ENCODE measurements at places on chromosomes 16 and 17.

- DNase-seq = no peak
Observed at GRCh38 chr17:45749831-45750335, 34.2 kb upstream of the CRHR1 start.

DNA sequence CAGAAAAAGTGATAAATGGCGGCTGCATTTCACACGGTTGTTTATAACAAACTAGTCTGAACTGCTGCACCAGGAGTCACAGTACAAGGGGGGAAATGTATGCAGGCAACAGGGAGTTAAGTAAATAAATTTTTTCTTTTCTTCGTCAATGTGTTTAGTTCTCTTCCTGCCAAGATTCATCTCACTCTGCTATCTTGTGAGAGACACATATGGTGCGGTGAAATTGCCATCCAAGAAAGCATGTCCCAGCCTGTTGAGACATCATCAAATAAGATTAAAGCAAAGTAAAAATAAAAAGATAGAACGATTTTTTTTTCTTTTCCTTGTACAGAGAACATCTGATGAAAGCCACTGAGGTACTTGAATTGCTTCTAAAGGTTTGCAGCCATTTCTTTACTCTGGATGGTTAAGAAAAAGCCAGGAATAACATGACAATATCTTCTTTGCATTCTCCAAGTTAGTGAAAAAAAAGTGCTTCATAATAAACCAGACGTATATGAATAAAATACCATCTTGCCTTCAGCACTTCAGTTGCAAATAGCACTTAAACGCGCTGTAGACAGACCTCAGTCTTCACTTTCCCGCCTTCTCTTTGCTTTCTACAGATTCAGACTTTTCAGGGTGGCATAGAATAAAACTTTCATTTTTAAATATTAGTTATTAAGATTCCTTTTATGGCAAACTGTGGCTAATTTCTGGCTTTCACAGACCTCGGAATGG, 506.2 kb upstream of the ZFHX3 start:
- no peak for DNase-seq

GRCh38 chr17:39271546-39271945, 45.8 kb upstream of the STAC2 start:
- no peak for DNase-seq

DNA sequence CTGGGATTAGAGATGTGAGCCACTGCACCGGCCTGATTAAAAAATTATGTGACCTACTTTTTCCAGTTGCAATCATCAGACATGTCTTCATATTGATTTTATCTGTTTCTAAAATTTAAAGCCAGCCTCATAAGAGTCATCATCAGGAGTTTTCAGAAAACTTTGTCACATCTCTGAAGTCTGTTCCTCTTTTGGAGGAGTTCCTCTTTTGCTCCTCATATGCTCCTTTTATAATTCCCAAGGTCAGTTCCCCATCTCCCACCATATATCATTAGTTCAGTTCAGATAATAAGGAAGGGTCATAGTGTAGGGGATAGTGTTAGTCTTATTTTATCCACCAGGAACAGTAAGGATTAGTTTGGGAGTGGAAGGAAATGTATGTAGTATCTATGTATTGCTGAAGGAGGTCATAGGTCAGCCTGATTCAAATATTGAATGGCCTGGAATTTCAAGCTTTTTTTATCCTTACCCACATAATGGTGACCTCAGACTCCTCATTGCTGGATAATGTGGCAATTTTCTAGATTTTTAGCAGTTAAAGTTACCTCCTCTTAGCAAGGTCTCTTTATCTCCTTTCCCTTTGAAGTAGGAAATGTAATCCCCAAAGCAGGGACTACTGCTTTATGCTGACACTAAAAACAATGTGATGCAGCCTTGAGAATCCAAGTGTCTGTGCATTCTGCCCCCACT, 13.8 kb upstream of the DUSP14 start:
- DNase-seq = no peak

DNA sequence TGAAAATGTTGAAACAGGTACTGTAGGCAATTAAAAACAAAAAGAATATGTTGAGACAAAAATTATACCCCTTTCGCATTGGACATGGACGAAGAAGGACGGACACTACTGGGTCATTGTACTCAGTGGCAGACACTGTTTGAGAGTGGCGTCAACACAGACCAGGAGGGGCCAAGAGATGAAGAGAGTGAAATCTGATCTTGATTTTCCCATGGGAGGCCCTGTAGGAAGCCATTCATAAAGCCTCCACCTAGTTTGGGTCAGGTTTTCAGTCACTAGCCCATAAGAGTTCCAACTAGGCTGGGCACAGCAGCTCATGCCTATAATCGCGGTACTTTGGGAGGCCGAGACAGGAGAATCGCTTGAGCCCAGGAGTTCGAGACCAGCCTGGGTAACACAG, 23.6 kb upstream of the SMURF2 start:
- DNase-seq = no peak

- DNase-seq = no peak
Observed at GRCh38 chr16:88835383-88835782, 21.4 kb downstream of the GALNS start.

DNA sequence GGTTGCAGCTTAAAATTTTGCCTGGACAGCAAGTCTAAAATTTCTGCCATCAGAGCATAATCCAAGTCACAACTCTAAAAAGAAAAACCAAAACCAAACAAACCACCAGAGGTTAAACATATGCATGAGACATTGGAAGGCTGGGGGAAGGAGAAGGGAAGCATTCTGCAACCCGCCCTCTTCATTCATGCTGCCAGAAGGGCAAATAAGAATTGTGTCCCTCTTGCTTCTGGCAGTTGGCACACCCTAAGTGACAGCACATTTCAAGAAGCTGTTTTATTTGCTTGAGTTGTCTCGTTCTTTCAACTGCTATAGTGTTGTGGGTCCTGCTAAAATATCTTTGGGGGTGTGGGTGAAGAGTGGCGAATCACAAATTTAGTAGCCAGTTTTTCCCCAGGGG, 99.6 kb downstream of the SKAP1 start:
- no peak for DNase-seq

GRCh38 chr17:73194514-73195222, 1.8 kb downstream of the COG1 start:
- DNase-seq = peak; percentile 77

- peak; percentile 19 for DNase-seq
Observed at GRCh38 chr16:57301126-57301817, 16.8 kb upstream of the PLLP start.

DNA sequence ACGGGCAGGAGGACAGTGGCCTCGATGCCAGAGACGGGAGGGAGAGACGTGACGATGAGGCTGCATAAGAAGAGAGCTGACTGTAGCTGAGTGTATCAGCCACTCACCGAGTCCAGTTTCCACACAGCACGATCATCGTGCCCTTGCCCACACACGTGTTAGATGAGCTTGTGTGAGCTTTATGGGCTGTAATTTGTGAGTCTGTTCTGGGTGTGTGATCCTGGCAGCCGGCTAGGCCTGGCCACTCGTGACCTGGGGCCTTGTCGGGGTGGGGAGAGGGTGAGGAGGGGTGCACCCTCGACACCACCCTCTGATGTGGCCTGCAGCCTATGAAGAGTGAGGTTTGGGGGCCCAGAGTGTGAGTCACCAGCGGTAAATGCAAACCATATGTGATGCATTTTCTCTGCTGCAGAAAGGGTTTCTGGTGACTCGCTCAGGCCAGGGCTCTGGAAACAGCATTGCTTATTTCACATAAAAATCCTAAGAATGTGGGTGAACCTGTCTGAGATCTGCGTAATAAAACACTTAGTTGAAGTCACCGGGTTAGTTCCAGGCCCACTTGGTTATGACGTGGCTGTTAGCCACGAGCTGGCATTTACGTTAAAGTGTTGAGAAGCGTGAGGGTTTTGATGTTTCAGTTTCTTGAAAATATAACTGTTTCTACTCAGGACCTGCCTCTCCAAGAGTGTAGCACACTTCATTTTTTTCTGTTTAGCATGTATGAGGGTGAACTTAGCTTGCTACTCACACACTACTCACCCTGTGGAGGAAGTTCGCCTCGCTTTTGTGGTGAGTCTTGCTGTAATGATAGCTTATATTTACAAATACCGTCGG, 4.2 kb downstream of the METRNL start:
- peak; percentile 95 for DNase-seq

- DNase-seq = no peak
Observed at GRCh38 chr16:24839347-24839972, 6.3 kb upstream of the SLC5A11 start.

GRCh38 chr17:48057626-48058025, 9.5 kb downstream of the NFE2L1 start:
- no peak for DNase-seq

DNA sequence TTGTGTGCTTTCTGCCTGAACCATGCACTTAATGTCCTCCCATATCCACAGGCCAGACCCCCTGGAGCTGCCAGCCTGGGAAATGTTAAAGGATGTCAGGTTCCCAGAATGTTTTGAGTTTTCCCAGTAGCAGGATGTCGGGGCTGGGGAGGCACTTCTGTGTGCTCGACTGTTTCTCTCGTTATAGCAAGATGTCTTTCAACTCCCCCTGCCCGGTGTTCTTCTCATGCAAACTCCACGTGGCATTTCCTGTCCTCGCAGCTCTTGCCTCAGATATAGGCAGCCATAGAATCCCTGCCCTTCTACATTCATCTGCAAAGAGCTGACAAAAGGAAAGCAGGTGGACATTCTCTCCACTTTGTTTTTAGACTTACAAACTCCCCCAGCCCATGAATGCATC, 457.2 kb upstream of the CDH11 start:
- peak; percentile 50 for DNase-seq

- DNase-seq = no peak
Observed at GRCh38 chr17:40864661-40865390, 2.2 kb downstream of the KRT12 start.

DNA sequence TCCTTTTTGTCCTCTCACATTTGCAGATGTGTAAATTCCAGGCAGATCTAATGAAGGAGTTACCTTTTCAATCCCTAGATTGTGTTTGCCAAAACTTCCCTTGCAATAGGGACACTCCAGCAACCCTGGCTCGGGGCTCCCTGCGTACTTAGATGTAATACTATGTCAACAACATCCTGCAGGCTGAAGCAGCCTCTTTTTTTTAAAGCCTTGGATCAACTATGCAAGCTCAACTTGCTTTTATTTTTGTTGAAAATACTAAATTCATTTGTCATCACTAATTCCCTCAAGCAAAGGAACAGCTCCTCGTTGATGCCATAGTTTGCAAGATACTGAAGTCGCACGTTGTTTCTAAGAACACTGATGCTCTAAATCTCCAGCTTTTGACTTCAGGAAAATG, 59.1 kb downstream of the GRIN2A start:
- peak; percentile 7 for DNase-seq

GRCh38 chr17:44688675-44689476, 700 bp downstream of the CCDC43 start:
- DNase-seq = no peak

DNA sequence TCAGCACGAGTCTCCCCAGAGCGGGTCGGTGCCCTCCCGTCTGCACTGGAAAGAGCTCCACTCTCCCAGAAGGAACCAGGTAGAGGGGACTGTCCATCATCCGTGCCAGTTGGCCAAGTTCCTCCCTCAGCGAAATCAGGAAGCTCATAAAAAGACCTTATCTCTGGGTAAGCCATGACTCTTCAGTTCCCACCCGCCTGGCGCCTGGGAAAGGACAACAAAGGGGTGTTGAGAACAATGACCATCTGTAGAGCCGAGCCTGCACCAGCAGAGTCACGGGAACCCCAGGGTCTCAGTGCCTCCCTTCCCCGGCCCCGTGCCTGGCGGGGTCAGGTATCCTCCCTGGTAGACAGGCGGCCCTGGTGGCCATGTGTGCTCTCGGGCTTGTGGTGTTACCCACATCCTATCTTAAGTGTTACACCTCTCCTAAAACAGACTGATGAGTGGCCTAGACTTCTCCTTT, 190.7 kb downstream of the AXIN2 start:
- DNase-seq = no peak

DNA sequence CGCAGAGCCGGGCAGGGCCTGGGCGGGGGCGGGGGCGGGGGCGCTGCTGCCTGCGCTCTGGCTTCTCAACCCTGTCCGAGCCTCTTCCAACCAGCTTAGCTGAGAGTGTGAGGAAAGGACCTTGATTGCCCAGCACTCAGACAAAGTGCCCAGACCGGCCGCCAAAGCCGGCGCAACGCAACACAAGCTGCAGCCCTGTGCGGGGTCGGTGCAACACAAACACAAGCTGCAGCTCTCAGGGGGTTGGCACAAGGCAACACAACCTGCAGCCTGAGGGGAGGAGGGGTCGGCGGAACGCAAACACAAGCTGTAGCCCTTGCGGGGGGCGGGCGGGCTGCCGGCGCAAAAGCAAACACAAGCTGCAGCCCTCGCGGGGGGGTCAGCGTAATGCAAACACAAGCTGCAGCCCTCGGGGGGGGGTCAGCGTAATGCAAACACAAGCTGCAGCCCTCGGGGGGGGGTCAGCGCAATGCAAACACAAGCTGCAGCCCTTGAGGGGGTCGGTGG, 60.0 kb downstream of the KLHDC4 start:
- no peak for DNase-seq

- DNase-seq = no peak
Observed at GRCh38 chr17:75402026-75402425, 3.5 kb downstream of the GRB2 start.
